ENCODE measurements at places on chromosomes 12 and 14.

DNA sequence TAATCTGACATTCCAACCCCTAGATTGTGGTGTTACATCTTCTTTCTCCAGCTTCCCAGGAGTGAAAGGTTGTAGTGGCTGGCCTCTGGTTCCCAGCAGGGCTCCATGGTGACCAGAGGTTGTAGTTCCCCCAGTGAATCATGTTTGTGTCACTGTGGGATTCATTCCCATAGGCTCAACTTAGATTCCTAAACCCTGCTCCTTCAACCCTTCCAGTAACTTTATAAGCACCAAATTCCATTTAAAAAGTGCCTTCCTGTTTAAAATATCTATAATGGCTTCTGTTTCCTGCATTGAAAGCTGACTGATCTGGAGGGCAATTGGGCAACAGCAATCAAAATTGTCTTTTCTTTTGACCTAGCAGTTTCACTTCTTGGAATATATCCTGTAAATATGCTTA lies 40.5 kb upstream of the TBC1D15 start:
- no peak for DNase-seq

DNA sequence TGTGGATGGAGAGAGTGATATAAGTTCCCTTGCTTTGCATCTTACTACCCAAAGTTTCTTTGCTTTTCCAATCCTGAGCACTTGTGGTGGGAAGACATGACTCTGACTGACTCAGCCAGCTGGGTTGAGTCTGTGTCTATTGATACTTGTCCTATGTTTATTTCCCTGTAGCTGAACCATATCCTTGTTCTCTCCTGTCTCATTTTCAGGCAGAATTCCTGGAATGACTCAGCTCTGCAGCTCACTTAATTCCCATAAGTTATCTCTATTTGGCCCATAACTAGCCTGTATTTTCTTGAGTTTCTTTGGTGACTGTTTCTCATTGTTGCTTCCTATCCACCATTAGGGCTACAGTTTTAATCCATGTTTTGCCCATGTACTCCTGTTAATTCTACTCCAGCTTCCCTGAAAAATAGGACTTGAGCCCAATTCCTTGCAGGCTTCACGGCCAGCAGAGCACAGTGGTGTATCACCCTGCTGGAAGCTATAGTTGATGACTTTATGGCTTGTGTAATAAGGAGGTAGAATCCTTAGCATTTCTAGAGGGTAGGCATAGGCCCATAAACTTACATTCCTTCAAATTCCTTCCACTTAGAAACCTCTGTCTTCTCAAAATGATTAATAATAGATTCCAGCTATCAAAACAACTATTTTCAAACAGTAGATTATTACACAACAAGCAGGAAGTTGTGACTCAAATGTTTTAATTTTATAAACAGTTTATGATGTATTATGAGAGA lies 183.1 kb downstream of the TMTC3 start:
- no peak for DNase-seq

GRCh38 chr12:6177642-6178358 lies 22.4 kb upstream of the CD9 start:
- no peak for DNase-seq

DNA sequence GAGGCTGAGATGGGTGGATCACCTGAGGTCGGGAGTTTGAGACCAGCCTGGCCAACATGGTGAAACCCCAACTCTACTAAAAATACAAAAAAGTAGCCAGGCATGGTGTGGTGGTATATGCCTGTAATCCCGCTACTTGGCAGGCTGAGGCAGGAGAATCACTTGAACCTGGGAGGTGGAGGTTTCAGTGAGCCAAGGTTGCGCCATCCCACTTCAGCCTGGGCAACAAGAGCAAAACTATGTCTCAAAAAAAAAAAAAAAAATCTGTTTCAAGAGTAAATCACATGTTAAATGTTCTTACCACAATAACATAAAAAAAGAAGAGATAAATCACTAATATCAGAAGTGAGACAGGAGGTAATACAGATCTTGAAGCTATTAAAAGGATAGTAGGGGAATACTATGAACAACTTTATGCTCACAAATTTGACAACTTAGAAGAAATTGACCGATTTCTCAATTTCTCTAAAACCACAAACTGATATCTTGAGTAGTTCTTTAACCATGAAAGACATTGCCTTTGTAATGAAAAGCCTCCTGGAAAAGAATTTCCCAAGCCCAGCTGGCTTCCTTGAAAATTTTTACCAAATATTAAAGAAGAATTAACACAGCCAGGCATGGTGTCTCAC lies 37.7 kb downstream of the TAOK3 start:
- no peak for DNase-seq

GRCh38 chr14:87966816-87967215 lies 26.2 kb downstream of the GALC start:
- no peak for DNase-seq

DNA sequence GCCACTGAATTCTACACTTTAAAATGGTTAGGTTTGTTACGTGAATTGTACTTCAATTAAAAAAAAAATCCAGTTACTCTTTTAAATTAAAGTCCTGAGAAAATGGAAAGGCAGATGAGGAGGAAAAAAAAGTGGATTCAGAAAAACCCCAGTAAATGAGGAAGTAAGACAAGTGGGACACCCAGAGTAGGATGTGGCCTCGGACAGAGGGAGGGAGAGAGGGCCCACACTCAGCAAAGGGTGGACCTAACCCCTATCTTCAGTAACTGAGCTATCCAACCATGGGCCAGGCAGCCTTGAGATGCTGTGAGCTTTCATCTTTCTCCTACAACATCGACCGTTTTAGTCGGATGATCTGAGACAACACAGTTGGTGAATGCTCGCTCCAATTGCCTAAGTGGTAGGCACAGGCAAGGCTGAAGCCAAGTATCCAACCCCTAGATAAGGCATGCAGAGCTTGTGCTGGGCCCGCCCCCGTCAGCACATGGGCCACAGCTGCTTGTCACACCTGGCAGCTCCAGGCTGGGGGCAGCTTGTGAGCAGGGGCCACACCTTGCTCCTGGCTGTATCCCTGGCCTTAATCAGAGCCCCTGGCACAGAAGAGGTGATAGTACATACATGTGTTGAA lies 142.1 kb downstream of the TTC7B start:
- no peak for DNase-seq

GRCh38 chr14:58977366-58977765 lies 211.1 kb upstream of the DAAM1 start:
- no peak for DNase-seq

GRCh38 chr12:23005387-23005786 lies 380.4 kb downstream of the ETNK1 start:
- no peak for DNase-seq

- no peak for DNase-seq
Observed at GRCh38 chr14:63677891-63678379, 36.3 kb upstream of the WDR89 start.

DNA sequence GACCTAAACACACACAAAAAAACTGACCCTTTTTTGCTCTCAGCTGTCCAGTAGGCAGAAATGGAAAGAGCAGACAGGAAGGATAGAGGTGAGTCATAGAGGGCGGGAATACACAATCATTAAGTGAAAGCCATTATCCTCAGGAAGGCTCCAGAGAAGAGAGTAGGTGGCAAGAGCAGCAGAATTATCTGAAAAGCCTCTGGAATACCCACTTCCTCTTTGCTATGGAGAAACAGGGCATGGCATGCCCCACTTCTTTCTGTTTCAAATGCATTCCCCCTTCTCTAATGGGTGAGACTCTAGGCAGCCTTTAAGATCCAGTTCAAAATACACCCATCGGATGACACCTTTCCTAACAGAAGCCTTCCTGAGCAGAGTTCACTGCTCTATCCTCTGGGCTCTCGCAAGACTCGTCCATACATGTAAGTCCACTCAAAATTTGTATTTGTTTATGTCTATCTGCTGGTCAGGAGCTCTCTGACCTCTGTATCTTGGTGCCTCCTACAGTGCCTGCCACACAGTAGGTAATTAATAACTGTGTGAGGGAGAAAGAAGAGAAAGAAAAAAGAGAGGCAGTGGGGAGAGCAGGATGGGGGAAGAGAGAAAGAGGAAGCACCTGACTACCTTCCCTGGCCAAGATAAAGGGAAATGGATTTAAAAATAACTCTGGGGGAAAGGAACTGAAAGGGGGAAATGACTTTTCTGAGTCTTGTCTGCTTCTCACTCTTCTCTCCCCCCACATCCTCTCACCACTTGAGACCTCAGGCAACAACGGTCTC lies 8.5 kb downstream of the KLHL33 start:
- DNase-seq, result no peak

DNA sequence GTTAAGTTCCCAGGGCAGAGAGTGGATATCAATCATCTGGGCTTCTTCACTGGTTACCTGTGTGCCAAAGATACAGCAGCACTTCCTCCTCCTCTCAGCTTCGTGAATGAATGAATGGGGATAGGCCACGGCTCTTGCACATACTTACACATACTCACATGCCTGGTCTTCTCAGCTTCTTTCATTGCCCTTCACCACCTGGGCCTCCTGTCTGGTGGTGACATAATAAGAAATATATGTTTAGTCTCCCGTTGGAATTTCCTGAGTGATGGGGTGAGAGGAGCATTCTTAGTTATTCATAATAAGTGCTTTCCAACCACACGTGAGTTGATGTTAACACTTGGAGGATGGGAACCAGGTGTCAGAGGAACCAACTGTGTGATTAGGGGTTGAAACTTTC lies 268.1 kb upstream of the RMST start:
- DNase-seq, result no peak

DNA sequence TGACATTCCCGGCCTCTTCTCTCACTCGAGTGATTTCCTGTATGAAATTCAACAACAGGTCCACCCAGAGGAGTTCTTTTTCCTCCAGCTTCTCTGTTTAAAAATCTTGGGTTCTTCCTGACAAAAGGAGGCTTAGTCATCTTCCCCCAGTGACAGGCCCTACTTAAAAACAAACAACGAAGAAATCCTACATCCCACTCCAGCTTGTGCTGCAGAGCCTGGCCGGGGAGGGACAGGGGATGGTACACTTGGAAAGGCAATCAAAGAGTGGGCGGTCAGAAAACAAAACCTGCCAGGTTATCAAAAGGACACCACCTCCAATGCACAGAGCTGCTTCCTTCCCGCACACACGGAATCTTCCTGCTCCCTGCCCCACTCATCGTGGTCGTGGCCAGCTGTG lies 101.3 kb downstream of the CACNA1C start:
- DNase-seq, result no peak

GRCh38 chr12:106023039-106023438 lies 115.7 kb downstream of the NUAK1 start:
- DNase-seq, result no peak

DNA sequence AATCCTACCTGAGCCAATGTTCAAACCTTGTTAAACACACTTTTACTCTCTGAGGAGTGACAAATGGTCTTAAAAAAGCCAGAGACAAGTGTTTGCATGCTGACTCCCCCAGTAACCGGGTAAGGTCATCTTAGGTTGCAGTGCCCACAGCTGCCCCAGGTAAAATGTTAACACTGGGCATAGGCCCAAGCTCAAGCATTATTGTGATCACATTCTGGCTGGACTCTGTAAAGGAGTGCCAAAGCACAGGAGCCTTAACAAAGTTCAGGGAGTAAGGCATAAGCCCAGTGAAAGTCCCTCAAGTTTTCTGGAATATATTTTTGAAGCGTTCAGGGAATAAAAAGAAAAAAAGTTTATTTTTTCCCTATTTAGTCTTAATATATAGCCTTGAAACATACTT lies 8.6 kb downstream of the EDDM3A start:
- DNase-seq, result no peak

- DNase-seq, result no peak
Observed at GRCh38 chr12:25723921-25724491, 170.9 kb upstream of the LMNTD1 start.

GRCh38 chr14:94673781-94674231 lies 61.6 kb downstream of the SERPINA3 start:
- DNase-seq, result peak; percentile 62

GRCh38 chr12:18422871-18423270 lies 161.6 kb downstream of the PIK3C2G start:
- DNase-seq, result no peak

- DNase-seq, result no peak
Observed at GRCh38 chr14:103931422-103931821, 3.2 kb downstream of the TDRD9 start.

GRCh38 chr12:51234530-51234929 lies 4.1 kb upstream of the DAZAP2 start:
- no peak for DNase-seq

DNA sequence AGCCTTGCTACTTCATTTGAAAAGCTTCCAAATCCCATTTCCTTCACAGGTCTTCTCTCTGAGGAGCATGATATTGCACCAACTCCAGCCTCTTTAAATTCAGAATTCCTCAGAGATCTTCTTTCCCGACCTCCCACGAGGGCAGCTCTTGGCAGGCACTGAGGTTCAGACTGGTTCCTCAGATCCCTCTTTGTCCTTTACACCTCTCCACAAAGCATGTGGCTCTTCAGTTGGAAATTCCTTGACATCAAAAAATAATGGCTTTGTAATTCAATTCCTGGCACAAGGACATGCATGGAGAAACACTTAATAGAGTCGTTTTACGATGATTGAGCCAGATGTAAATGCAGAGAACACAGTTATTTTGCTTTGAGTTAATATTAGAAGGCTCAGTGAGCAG lies 63.2 kb upstream of the TMX1 start:
- DNase-seq, result no peak

DNA sequence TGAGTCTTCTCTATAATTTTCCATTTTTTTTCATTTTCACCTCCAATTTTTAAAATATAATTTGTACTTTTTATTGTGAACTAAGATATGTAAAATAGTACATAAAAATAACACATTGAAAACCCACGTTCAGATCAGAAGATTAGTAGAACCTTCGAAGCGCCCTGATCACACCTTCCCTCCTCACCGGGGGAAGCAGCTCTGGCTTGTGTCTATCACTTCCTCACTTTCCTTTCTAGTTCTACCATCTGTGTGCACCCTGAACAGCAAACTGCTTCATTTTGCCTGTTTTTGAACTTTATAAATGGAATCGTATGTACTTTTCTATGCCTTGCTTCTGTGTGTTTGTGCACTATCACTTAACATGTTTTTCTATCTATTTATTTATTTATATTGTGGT lies 11.8 kb upstream of the CD27 start:
- DNase-seq, result no peak

DNA sequence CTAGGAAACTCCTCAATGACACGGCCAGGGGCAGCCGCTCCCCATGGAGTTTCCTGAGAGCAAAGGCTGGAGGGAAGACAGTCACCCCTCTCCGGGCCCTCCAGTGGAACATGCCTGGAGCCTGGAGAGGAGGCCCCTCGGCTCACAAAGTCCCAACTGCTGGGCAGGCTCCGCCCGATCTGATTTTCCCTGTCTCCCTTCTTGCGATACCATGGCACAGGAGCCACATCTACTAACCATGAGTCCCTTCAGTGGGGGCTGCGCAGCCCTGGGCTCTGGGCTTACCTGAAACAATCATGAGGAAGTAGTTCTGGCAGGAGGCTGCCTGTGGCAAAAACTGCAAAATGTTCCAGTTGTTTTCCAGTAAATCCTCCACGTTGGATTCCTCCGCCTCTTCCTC lies 15.3 kb downstream of the P2RX2 start:
- DNase-seq, result no peak

GRCh38 chr14:105541218-105541875 lies 15.0 kb downstream of the TMEM121 start:
- no peak for DNase-seq

DNA sequence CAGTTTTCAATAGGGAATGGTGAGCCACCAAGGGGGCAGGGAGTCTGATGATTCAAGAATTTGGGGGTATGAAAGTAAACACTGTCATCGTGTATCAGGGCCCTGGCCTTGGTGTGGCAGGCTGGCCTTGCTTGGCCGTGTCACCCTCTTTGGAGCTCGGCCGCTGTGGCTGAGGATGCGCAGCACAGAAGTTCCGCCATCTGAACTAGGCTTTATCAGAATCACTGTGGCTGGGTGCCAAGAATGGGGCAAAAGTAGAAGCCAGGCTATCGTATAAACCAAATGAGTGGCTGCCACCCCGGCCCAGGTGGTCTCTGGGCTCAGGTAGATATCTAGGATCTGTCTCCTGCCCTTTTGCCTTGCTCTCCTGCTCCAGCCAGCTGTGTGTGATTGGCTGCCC lies 137.4 kb downstream of the PAPOLA start:
- no peak for DNase-seq
